Stimulated activated CD4-positive, alpha-beta T cell treated with anti-CD3 and anti-CD28 coated beads, Interleukin-2, amount 100 ng/mL, for 24 hours (primary cell): ENCODE measurements at places on chromosomes 4 and X.

DNA sequence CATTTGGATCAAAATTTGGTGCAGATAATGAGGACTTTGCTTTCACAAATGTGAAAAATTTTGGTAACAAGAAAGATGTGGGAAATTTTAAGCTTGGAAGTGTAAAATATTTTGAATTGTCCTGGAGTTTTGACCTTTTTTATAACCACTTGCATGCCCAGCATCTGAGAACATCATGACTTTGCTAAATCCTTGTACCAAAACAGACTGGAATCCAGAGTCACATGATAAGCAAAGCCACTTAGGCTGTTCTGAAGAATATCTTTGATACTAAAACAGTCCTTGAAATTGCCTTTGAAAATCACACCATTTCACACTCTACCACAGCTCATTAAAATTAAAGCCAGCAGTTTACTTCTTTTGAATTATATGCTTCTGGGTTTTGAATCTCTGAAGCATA lies 2.5 kb upstream of the PPM1K start:
- DNase-seq = no peak

DNA sequence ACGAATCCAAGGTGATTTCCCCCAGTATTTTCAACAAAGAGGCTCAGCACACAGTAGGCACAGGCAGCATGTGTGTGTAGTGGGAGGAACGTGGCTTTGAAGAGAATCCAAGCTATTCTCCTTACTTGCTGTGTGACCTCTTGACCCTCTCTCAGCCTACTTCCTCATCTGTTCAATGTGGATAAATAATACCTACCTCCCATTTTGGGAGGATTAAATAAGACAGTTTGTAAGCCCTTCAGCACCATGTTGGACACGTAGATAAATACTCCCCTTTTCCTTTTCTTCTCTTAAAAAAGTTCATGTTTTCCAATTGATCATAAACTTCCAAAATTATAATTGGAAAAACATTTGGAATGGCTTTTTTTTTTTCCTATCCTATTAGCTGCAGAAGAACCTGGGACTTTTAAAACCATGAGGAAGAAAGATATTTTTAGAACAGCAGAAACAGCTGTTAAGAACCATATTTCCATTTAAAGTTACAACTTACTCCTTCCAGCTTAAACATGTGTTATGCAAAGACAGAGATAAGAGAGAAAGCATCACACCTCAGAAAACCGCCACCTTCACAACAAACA lies 56.1 kb upstream of the TMEM131L start:
- no peak for DNase-seq

DNA sequence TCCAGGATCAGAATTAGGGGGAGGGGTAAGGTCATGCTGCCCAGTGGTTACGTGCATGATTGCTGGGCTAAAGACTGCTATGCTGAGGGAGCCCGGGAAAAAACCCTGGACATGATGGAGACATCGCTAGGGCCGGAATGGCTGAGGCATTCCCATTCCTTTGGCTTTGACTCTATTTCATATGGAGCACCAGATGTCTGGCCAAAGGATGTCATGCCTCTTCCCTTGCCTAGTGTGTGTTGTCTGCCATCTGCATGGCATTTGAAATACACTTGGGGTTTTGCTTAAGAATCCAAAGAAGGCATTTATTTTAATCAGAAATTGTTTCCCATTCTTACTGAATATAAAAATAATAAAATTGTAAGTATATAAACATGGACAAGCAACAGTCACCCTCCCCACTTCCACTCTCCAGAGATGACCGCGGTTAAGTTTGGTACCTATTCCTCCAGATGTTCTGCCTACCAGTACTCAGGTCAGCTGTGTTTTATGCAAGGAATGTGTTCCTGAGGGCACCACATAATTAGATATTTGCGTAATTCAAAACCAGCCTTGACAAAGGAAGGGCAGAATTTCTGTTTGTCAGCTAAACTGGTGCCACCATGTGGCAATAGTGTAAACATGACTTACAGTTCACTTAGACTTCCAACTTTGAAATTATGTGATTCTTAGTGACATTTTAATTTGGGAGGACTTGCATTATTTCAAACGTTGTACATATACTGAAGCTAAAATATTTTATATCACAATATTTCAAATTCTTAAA lies 105.9 kb downstream of the CT47B1 start:
- DNase-seq = no peak

DNA sequence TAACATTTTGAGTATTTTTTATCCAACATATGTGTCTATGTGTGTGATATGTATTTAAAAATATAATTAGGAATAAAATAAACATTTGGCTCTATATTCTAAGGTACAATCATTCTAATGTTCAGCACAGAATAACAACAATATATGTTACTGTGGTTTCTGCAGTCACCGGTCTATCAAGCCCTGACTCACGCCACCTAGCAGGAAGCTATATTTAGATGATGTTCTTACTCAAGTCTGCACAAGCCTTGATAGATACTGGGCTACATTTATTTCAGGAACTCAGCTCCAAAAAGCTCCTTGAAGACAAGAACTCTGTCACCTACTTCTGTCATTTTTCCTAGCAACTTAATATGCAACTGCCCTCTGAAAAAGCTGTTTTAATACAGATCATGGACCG lies 152.0 kb upstream of the FTHL17 start:
- DNase-seq = no peak

GRCh38 chr4:80459918-80460473 lies 124.5 kb downstream of the CFAP299 start:
- no peak for DNase-seq

- no peak for DNase-seq
Measured at GRCh38 chr4:187608001-187608421, 387.6 kb upstream of the ZFP42 start.

- no peak for DNase-seq
Measured at GRCh38 chrX:32495855-32496254, 715.5 kb downstream of the DMD start.

GRCh38 chrX:78029663-78030062 lies 60.2 kb upstream of the PGAM4 start:
- peak; percentile 6 for DNase-seq

- no peak for DNase-seq
Measured at GRCh38 chrX:113935518-113935917, 648.4 kb upstream of the HTR2C start.

GRCh38 chrX:5752831-5753230 lies 475.8 kb downstream of the NLGN4X start:
- no peak for DNase-seq

DNA sequence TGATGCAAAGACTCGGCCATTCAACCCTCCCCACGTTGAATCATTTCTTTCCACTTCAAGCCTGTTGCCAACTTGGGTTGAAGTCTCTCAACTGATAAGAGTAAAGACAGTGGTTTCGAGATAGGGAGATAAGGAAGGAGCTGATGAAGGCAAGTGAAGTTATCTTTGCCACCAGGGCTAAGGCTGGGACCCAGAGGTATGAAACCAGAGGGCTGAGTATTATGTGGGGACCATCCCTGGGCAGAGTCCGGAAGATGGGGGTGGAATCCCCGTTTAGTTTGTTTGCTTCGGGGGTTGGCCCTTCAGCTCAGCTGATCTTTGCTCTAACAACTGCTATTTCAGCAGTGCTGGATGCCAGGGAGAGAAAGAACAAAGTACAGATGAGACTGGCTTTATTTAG lies 2.3 kb upstream of the XPNPEP2 start:
- no peak for DNase-seq

DNA sequence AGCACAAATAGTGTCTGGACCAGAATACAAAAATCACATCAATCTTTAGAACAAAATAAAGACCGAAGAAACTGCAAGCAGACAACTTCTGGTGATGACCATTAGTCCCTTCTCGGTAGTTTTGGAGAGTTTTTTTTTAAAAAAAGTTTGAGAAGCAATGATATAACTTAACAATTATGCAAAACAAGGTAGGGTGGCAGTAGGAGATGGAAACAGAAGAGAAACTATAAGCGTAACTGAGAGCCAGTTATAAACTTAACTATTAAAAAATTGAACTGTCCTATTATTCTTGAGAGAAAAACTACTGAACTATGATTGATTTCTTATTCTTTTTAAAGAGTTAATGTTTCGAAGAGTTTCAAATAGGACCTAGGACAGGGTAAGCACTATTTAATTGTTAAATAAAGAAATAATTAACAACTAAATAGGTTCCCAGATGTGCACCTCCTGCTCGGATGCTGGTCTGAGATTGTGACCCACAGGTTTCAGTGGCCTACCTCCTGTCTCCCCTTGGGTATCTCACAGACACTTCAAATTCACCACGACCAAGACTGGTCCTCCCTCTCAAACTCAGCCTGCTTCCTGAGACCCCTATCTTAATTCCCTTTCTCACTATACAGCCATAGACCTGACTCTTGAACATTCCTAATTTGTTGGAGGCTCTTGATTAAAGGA lies 81.3 kb downstream of the LEF1 start:
- DNase-seq = no peak

GRCh38 chr4:15164571-15164970 lies 162.3 kb downstream of the CPEB2 start:
- no peak for DNase-seq

- no peak for DNase-seq
Measured at GRCh38 chr4:139815778-139816601, 150.4 kb downstream of the MGST2 start.

- DNase-seq = no peak
Measured at GRCh38 chr4:38190717-38191178, 230.6 kb downstream of the PTTG2 start.

GRCh38 chr4:188403272-188403671 lies 264.0 kb downstream of the TRIML1 start:
- DNase-seq = no peak

GRCh38 chr4:92357966-92358365 lies 54.2 kb downstream of the GRID2 start:
- no peak for DNase-seq

DNA sequence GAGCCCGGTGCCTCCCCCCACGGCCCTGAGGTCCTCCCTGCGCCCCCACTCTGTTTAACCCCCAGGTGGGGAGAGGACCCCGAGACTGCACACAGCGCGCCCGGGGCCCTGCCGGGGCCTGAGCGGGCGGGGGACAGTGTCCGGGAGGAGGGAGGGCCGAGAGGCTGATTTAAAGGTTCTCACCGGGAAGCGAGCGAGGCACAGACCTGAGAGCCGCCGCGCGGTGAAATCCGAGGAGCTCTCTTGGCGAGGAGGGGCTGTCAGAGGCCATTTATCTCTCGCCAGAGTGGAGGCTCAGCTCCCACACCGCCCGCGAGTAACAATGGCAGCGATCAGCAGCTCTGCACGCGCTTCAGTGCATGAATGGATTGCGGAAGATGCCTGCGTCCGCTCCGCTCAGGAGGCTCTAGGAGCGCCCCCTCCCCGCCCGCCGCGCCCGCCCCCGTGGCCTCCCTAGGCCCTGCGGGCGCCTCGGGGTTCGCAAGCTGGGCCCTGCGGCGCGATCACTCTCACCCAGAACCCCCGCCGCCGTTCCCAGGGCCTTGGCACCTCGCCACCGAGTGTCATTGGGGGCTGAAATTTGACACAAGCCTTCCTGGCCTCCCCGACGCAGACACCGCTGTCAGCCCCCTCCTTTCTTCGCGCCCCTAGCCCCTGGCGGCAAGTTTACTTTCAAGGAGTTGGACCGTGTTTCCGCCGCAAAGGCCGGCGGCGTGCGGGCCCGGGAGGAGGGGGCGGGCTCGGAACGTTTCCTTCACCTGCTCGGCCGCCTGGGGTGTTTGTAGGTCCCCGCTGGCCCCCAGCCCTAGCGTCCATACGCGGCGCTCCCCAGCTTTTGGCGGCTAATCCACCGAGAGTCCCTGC lies 48.7 kb upstream of the BCOR start:
- no peak for DNase-seq

DNA sequence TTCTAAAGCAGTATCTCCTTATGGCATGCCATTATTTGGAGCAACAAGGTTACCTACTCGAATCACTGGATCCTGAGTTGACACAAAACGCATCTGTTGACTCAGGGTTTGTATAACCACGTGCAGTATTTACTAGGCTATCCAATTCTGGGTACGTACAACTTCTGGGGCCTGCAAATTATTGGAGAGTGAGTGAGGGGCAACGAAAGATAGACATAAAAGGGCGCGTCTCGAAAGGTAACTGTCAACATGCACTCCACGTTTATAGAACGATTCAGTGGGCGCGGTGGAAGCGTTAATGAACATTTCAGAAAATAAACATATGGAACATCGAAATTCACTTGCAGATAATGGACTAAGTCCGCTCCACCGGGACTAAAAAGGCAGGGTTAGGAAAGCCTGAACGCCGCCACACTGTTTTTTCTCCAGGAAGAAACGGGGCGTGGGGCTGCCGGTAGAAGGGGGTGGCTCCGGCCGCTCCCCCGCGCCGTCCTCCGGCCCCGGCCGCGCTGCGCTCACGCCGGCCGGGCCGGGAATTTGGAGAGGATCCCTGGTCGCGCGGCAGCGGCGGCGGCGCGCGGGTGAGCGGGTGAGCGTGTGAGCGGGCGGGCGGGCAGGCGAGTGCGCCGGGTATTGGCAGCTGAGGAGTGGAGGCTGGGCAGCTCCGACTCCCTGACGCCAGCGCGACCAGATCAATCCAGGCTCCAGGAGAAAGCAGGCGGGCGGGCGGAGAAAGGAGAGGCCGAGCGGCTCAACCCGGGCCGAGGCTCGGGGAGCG lies at the start of gene SMAD1:
Gene SMAD1, plus strand, starts transcription at position 690 of the 778 bp plus-strand sequence. CDS start 32,761 bp downstream, outside the sequence.
- peak; percentile 63 for DNase-seq

DNA sequence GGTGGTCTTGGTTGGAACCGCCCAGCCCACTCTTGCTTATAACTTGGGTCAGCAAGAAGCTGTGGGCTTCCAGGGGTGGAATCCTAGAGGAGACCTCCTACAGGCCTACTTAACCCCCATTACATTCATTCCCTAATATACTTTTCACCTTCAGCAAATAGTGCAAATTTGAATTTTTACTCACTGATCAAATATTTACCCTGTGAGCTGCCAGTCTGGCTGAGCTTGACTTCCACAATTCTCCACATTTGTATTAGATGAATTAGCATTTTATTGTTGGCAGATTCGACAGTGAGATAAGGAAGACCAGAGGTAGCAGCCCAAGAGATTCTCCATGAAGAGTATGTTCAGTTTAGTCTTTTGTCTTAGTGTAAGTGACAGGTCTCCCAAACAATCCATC lies 199.6 kb downstream of the BCOR start:
- no peak for DNase-seq

DNA sequence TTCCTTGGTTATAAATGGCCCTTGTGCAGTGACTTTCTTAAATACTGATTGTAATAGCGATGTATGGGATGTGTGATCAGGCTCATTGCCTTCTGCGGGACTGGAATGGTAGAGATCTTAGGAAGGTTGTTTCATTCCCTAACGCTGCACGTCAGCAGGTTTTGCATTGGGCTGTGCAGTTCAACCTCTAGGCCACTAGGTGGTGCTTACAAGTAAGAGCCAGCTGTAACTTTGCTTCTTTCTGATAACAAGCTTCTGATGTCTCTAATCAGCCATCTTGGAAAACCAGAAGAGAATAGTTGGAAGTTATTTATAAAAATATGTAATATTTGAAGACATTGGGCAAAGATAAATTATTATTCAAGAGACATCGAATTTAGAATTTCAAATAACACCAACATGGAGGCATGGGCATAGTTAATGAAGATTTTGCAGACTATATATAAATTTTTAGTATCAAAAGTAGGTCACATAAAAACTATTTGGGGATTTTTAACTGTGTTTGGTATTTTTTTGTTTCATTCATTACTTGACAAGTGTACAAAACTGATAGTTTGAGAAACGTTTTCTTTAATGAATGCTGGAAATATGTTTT lies 339.7 kb upstream of the PCDH7 start:
- no peak for DNase-seq
